ENCODE measurements at places on chromosomes 1 and 21.

DNA sequence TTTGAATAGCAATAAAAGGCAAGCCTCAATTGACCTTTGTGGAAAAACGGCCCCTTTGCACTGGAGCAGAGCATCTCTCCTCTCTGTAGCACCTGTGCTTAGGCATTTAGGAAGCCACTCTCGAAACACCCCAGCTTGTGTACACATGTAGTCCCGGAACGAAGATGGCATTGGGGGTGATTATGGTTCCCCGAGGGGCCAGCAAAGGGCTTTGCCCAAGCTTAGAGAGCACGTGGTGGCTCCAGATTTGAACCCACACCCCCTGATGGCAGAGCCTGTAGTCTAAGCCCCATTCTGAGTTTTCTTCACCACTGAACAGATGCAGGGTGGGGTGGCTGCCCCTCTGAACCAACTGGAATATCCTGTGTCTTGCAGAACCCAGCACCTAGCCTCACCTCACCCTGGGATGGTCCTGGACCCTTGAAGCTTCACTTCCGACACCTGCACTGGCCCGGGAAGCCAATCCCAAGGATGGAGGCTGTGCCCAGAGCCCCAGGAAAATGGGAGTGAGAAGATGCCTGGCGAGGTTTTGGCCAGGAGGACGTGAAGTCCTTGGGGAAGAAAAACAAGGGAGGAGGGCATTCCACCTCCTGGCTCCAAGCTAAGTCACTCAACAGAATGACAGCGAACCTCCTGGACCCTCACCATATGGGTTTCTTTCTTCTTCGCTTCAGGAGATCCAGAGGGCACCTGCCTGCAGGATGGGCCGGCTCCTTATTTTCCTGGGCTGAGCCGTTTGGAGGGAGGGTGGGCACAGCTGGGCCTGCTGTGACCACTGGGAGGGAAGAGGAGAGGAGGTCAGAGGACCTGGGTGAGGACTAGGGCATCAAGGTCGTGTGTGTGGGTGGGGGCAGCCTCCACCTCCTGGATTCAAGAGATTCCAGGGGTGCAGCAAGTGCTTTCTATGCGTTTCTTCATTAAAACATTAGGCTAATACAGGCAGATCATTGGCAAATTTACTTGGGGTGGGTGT is 37.7 kb downstream of the IGFN1 start:
- no peak for DNase-seq

GRCh38 chr1:171290621-171291020 is 23.4 kb upstream of the FMO4 start:
- DNase-seq, result no peak

GRCh38 chr1:219317762-219318353 is 144.2 kb downstream of the LYPLAL1 start:
- DNase-seq, result no peak

DNA sequence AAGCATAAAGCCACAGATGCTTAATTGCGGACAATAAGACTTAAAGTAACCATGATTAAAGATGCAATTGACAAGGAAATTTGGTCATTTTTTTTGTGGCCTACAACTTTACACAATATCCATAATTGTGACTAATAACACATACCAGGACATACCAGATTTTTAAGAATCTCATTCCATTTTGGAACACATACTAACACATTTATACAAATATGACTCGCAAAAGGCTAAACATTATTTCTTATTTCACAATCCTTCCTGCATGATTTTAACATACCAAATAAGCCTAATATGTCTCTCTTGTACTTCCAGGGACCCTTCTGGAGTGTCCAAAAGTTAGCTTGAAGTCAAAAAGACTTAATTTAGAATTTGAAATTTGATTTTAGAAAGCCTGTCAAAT is 48.8 kb downstream of the DR1 start:
- DNase-seq, result no peak

DNA sequence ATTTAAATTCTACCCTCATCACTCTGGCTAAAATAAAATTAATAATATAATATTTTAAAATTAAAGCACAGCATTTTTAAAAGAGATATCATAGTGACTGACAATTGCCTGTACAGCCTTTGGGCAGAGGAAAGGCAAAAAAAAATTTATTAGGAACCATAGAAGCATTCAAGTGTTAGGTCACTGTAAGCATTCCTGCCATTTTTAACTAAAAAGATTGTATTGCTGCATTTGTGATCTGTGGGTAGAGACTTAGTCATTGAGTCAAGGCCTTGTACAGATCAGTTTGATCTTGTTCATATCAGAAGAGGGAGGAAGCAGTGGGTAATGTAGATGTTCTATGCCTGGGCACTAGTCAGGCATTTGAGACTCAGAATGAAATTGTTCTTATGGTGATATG is 109.9 kb downstream of the LYPLAL1 start:
- DNase-seq, result no peak

DNA sequence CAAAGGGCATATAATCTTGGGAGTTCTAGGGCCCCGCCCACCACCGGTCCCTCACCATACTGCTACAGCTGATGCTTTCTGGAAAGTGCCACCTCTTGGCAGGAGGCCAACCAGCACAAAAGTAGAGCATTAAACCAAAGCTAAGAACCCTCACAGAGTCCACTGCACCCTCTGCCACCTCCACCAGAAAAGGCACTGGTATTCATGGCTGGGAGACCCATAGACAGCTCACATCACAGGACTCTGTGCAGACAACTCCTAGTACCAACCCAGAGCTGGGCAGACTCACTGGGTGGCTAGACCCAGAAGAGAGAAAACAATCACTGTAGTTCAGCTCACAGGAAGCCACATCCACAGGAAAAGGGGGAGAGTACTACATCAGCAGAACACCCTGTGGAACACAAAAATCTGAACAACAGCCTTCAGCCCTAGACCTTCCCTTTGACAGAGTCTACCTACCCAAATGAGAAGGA is 10.8 kb downstream of the THEM4 start:
- DNase-seq, result no peak

- DNase-seq, result no peak
These were observed 33.0 kb upstream of the ZBTB8B start for GRCh38 chr1:32431736-32432400.

GRCh38 chr1:61588736-61589672 is 135.9 kb downstream of the TM2D1 start:
- peak; percentile 62 for DNase-seq

GRCh38 chr1:167186771-167187170 is 33.9 kb upstream of the POU2F1 start:
- no peak for DNase-seq

DNA sequence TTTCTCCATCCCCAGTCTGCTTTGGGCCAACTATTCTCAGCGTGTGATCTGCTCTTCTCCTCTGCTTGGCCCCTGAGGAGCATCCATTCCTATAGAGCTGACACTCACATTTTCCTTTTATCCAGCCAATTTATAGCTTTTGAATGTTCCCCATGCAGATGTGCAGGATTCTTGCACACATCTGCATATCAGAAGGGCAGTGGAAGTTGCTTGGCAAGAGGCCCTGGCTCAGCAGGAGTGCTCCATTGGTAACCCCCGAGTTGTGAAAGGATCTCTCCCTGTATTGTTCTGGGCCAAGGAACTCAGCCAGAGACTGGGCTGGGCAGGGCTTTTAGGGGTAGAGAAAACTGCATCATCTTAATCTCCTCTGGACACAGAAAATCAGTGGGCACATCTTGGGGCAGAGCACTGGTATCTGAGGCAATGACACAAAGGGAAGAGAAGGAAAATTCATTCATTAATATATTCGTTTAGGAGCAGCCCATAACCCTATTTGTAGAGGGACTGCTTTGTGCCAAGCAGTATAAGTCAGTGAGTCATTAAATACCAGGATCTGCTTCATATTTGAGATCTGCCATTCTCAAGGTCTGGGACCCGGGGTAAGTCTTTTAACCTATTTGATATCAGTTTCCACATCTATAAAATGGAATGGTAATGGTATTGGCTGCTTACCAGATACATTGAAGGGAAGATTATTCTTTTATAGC is 31.0 kb upstream of the BEND5 start:
- DNase-seq, result no peak

DNA sequence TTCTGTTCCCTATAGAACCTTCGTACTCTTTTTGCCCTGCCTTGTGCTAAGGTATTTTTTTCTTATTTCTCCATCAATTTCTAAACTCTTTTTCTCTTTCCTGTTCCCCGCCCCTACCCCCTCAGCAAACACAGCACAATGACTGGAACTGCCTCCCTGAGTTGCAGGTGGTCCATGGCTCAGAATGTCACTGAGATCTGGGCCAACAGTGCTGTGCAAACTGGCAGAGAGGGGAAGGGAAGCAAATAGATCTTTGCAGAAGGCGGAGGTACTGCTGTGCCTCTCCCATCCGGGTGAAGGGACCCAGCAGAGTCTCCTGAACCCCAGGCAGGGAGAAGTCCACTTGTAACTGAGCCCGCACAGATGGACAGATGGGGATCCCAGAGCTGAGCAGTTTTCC is 32.6 kb upstream of the A3GALT2 start:
- DNase-seq, result no peak

DNA sequence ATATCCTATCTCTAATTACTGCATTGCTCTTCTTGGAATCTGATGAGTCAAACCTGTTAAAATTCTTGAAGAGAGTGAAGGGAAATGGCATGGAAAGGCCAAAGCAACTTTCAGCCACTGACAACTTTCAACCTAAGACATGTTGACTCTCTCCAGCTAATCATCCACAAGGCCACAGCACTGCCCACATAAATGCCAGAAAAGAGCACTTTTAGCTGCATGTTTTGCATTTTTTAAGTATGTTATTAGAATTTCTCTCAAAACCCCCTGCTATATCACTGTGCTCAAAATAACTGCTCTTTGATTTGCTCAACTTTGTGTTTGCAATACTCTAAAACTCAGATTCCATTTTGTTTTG is 352.5 kb downstream of the ADGRL2 start:
- no peak for DNase-seq

- no peak for DNase-seq
These were observed 7.0 kb downstream of the KRTAP15-1 start for GRCh38 chr21:30447056-30447455.

DNA sequence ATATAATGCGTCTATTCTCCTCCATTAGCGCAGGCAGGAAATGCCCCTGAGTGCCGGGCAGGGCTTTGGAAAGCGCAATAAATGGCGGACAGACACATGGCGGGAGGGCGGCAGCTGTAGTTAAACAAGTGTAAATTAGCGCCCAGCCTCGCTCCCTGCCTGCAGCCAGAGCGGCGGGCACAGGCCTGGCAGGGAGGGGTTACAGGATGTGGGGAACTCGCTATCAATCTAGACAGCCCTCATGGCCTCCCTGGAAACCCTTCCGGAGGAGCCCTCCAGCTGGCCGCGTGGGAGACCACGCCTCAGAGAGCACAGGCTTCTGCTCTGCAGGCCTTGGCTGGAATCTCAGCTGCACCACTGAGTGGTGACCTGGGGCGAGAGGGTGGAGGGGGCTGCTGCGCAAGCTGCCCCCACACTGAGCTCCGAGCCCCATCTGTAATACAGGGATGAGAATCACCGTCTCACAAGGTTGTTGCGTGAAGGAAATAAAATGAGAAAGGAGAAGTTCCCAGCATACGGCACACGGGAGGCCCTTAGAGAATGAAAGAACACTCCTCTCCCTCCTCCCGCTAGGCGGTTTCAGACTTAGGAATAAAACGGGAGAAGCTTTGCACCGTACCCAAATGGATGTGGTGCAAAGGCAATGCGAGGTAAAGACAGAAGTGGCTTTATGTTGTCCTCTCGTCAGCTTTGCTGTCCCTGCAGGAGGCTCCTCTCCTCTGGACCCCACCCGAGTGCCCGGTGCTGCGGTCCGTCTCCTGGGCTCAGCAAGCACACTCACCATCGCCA is 167.2 kb upstream of the POU3F1 start:
- DNase-seq, result no peak

DNA sequence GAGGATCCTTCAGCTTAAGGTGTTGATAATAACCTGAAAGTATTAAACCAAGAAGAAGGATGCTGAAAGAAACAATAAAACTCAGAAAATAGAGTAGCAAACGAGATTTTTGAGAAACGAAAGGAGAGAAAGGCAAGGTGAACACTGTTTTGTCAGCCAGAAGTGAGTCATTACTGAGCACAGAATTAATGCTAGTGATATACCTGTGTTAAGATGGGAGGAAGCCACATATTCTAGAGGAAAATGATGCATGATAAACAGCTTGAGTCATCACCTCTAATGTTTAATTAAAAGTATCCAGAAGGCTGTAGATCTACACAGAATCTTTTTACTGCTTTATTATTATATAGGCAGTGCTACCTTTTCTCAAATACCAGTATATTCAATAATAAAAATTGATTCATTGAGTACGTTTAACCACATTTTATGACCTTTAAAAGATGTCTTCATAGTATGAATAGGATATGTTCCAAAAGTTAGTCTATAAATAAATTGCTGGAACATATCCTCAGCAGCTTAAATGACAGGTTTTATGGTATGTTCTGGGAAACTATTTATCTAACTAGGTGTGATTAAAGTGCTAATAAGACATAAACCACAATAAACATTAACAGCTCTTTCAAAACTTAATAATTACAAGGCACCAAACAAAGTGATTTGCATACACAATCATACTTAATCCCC is 10.3 kb downstream of the SH3GLB1 start:
- no peak for DNase-seq

DNA sequence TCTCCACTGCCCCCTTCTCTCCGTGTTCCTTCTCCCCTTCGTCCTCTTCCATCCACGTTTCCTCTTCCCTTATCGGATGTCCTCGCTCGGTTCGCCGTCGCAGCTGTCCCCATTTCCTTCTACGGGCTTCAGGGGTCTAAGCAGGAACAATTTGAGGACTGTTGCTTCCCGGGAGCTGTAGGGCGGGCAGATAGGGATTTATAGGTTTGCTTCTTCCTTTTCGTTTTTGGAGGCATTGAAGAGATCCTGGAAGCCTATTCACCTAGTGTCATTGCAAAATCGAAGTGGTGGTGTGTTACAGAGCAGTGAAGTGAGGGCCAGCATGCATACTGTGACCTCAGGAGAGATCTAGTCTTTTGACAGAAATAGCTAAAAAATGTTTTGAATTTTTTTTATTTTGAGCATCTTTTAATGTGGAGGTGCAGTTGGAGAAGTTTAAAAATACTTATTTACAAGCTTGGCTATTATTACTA is 897 bp downstream of the ZYG11B start:
- no peak for DNase-seq

GRCh38 chr21:33977017-33977720 is 61.6 kb upstream of the ATP5PO start:
- DNase-seq, result no peak

- no peak for DNase-seq
These were observed 69.6 kb upstream of the C1orf105 start for GRCh38 chr1:172350856-172351255.
